RPMI8226 (cell line): ENCODE measurements at places on chromosomes 12 and 14.

DNA sequence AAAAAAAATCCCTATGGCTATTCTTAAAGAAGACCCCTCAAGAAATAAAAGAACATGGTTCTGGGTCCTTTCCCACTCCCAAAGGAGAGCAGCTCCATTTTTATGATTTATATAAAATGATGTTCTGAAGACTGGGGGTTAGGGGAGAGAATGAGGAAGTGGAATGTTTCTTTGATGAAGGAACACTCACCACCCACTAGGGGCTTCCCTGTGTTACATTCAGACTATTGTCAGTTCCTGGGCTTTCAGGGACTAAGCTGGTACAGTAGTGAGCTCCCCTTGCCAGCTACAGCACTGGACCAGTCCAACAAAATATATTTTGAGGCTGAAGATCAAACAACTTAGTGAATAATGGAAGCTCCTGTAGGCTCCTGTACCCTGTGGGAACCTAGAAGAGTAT is 98.9 kb downstream of the HMGA2 start:
- DNase-seq = peak; percentile 5

- no peak for DNase-seq
Measured at GRCh38 chr12:51773145-51773869, 75.2 kb downstream of the FIGNL2 start.

- DNase-seq = no peak
Measured at GRCh38 chr14:29663281-29663801, 264.3 kb downstream of the PRKD1 start.

GRCh38 chr12:122144885-122145284 is 29.1 kb downstream of the IL31 start:
- DNase-seq = no peak

GRCh38 chr12:16568873-16569272 is 37.1 kb downstream of the LMO3 start:
- DNase-seq = no peak

- no peak for DNase-seq
Measured at GRCh38 chr14:75147423-75148071, 20.7 kb upstream of the NEK9 start.

- peak; percentile 80 for DNase-seq
Measured at GRCh38 chr12:50088577-50089335, 3.6 kb downstream of the SMARCD1 start.
